ENCODE measurements at places on chromosomes 7 and 10. TPM values are rescaled to one million over a fixed set of nuclear protein-coding genes. Genes with fewer than 3 reads are reported as not detected.

NME8 gene
- total RNA-seq, result not detected

CYP3A7 gene
- not detected for total RNA-seq

SLC26A3 gene
- total RNA-seq, result not detected

GARIN1A gene
- 0.48 TPM for total RNA-seq

TMEM270 gene
- not detected for total RNA-seq

A1CF gene
- total RNA-seq, result not detected

ACTR3C gene
- total RNA-seq, result 7.9 TPM

ZNF117 gene
- 3.5 TPM for total RNA-seq

ANXA8 gene
- 7.5 TPM for total RNA-seq

PDE1C gene
- total RNA-seq, result not detected

PPP3CB gene
- 45.4 TPM for total RNA-seq

HMX3 gene
- not detected for total RNA-seq

GPAM gene
- total RNA-seq, result 7.3 TPM

STRIP2 gene
- 73.5 TPM for total RNA-seq

CPSF4 gene
- 89.9 TPM for total RNA-seq

NAT16 gene
- total RNA-seq, result not detected

FFAR4 gene
- total RNA-seq, result not detected

ODAD2 gene
- total RNA-seq, result not detected

KIF5B gene
- 79.0 TPM for total RNA-seq

ATP6V0A4 gene
- not detected for total RNA-seq

CYP17A1 gene
- total RNA-seq, result not detected

MACROH2A2 gene
- 7.1 TPM for total RNA-seq

VWA2 gene
- not detected for total RNA-seq

LIPK gene
- not detected for total RNA-seq

CHST15 gene
- total RNA-seq, result not detected

LIPF gene
- not detected for total RNA-seq
